ENCODE measurements at places on chromosomes 6 and 20.

GRCh38 chr6:157322792-157323254 is 496 bp downstream of the TMEM242 start:
- DNase-seq = no peak

- peak; percentile 50 for DNase-seq
Measured at GRCh38 chr6:137705160-137706082, 161.6 kb upstream of the TNFAIP3 start.

- DNase-seq = no peak
Measured at GRCh38 chr6:104638841-104639290, 220.9 kb downstream of the HACE1 start.

- DNase-seq = no peak
Measured at GRCh38 chr6:28211840-28212509, 13.1 kb upstream of the ZSCAN9 start.

DNA sequence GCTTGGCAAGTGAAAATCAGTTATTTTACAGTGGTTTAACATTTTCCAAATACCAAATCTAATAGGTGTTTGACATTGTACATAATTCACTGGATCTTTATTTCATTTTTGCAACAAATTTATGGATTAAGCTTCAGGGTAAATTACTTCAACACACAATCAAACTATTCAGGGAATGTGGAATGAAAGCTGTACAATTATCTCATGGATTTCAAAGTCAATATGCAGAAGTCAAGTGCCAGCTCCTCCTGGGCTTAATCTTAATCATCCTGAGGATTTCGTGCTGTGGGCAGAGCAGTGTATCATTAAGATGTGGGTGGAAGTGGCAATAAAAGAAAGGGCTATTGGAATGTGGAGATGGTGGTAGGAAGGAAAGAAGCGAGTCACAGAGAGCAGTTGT is 548.8 kb downstream of the COL12A1 start:
- DNase-seq = no peak

DNA sequence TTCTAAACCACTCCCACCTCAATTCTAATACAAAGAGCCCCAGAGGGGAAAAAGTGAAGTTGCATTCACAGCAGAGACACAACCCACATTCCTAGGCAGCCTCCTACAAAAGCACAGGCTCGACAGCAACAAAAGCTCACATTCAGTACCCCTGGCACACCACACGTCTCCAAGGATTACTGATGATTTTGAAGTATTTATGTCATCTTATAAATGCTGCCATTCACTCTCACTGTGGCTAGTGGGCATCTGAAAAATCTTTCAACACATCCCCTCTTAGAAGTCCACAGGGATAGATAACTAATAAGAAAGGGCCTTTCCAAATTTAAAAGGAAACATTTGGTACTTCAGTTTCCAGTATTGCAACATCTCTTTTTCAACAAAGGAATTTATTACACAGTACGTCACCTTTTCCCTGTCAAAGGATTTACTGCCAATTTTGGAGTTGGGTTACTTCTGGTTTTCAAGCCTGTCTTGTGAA is 146.7 kb downstream of the TASP1 start:
- DNase-seq = no peak

DNA sequence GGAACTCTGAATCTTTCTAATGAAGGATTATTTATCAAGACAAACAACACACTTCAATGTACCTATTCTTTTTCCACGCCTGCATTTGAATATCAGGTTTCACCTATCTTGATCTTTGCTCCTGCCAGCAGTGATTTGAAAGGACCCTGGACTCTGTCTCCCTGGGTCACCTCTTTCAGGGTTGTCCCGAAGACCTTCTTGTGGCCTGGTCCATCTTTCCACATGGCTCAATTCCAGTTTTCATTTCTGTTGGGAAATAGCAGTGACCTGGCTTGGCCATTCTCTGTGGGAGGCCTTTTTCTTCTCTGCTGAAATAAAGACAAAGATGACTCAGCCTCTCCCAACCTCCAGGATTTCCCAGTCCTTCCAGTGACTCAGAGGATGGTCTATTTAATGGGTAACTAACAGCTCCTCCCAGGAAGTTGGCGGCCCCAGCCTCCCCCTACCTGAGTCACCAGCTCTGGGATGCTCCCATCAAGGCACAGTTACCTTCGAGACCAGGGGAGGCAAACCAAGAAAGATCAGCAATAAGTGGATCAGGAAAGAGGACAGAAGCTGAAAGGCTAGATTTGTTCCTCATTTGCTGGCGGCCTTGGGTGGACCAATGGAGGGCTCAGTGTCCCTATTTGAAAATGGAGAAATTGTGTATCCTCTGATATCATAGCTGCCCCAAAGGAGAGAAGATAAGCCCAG is 120.2 kb upstream of the RNF24 start:
- DNase-seq = no peak

DNA sequence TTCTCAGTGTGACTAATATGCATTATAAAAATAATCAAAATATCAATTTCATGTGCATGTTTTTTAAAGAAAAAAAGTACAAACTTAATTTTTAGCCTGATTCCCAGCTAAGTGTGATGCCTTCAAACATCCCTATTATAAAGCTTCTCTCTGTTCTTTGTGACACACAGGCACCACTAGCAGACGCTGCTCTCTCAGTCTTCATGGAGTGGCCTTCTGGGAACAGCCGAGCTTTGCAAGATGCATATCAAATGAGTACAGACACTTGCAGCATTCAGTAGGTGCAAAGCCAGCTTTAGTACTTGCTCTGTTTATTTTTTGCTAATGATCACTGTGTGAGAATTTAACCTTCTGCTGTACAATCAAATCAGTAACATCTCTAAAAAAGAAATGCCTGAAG is 340.0 kb downstream of the ADGRB3 start:
- DNase-seq = peak; percentile 71

- DNase-seq = no peak
Measured at GRCh38 chr6:159378411-159379328, 209.5 kb downstream of the FNDC1 start.

DNA sequence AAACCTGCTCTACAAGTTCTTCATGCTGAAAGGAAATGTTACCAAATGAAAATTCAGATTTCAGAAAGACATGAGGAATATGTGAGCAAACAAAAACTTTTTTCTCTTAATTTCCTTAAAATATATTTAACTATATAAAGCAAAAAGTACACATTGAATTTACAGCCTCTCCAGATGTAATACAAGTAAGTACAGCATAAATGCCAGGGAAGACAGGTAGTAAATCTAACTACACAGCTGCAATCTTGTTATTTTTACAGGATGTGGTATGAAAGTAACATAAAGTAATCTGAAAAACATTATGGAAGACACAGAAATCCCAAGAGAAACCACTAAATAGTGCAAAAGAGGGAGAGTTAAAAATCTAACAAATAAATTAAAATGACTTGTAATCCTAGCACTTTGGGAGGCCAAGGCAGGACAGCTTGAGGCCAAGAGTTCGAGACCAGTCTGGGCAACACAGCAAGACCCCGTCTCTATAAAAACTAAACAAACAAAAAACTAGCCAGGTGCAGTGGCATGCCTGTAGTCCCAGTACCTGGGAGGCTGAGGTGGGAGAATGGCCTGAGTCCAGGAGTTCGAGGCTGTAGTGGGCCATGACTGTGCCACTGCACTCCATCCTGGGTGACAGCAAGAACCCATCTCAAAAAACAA is 50.7 kb downstream of the FAM8A1 start:
- no peak for DNase-seq

GRCh38 chr6:98904096-98904495 is 43.6 kb downstream of the FBXL4 start:
- DNase-seq = no peak

DNA sequence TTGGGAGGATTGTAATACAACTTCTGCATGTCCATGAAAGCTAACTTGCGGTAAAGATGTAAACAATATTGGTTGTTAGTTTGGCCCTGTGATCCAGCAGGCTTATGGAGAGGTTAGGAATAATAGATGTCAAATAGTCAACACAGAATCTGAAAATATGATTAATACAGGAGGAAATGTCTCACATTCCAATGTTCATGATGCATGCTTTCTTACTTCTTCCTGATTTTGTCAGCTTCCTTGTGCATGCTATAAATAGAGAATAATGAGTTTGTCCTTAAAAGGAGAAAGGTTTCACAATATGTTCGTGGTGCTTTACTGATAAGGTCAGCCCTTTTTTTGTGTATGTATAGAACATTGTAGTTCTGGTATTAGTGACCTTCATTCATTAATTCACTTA is 136.7 kb downstream of the MMUT start:
- DNase-seq = no peak

DNA sequence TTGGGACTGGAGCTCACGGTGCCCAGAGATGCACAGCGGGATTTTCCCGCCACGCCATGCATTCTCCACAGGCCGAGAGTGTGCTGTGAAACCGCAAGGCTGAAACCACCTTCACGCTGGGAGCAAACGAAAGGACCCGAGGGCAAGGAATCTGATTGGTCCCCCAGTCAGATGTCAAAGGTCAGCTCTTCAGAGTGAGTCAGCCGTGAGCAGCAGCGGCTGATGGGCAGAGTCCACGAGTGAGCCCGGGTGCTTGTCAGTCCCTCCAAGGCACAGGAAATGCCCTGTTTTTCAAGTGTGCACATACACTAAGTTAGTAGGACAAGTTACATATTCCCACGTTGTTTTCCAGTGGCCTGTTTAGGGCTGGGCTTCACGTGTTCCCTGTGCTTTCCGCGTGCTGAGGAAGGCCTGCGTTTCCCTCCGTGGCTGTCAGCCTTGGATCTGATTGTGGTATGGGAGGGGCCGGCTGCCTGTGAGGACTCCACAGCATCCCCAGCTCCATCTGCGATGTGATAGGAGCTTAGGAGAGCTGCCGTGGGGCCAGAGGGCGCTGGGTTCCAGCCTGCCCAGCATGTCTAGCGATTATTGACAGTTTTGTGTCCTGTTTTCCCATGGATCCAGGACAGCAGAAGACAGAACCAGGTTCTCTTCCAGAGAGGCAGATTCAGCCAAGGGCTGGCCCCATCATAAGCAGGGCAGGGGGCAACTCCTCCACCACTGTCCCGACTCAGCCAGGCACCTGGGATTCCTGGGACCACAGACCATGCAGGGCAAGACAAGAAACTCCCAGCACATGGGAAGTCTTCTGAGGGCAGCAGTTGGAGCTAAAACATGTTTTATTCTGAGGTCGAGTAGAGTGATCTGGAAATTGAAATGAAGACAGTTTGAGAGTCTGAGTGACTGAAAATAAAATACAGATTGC is 38.2 kb upstream of the FRMD1 start:
- no peak for DNase-seq

DNA sequence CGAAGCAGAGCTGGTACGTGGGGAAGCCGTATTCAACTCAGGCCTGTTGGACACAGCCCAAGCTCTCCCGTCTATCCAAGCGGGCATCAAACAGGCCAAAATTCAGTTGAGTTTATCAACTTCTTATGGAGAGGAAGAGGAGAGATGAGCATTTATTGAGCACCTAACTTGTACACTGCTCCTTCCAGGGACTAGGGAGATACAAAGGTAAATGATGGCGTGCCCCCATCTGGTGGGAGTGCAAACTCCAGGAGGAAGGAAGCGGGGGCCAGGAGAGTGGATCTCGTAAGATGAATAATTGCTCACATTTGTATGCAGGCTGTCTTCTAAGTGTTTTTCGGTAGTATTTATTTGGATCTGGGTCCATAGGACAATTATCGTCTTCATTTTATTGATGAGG is 146.6 kb downstream of the SOBP start:
- no peak for DNase-seq

- peak; percentile 64 for DNase-seq
Measured at GRCh38 chr20:5402903-5403531, 86.3 kb upstream of the PROKR2 start.

DNA sequence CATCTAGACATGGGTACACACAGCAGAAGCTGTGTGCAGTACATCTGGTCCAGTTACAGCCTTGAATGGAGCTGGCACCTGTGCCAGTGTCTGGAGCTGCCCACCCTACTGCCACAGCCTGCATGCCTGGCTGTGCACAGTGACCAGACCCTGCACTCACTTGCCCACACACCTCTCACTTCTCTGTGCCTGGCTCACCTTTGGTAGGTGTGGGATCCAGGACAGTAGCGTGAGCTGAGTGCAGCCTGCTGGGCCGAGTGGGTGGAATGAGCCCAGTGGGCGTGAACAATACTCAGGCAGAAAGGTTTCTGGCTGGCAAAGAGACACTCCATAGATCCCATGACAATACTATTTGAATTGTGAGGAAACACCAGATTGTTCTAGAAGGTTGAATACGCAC is 839.5 kb upstream of the FLRT3 start:
- no peak for DNase-seq

DNA sequence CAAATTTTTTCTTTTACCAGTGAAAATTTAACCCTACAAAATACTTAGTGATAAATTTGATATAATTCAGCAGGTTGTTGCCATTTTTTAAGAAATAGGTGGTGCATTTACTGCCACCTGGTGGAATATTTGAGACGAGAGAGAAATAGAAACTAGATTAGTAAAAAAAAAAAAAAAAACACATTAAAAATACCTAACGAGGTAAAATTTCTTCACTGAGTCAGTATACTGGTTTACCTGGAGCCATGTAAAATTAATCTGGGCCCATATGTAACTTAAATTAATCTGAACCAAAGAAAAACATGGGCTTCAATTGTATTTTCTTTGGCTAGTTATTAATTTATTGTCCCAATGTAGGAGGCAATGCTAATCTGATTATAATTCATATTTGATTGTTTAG is 520.8 kb downstream of the EPM2A start:
- DNase-seq = peak; percentile 45

GRCh38 chr6:29887330-29887818 is 55.0 kb upstream of the HLA-A start:
- DNase-seq = no peak

GRCh38 chr6:111534231-111534751 is 51.3 kb upstream of the REV3L start:
- peak; percentile 14 for DNase-seq

DNA sequence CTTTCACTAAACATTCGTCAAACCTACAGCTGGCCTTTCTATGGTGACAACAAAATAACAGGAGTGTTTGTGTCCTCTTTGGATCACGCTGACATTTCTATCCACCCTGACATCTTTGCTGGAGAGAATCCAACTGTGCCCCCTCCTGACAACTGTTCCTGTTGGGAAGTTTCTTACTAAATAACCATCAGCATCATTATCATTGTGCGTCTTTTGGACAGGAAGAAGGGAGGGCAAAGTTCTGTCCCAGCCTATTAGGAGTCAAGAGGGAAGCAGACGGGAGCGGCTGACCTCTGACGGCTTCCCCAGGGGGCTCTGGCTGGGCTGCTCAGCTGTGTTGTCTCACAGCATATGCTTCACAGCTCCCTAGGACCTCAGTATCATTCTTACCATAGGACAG is 195.9 kb upstream of the SULF2 start:
- no peak for DNase-seq

DNA sequence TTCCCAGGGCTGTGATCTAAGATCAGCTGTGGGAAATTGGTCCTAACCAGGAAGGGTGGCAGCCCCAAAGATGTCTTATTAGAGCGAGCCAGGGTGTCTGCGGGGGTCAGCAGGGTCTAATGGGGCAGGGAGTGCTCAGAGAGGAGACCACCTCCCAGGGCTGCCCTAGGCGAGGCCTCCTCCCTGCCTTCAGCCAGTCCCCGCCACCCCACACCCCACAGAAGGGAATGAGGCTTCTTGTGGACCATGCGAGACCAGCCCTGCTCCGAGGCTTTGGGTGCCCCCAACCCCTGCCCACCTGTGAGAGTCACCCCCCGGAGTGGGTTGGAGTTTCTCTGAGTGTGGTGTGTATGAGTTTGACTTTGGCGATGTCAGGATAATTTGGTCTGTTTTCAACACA is 37.8 kb downstream of the SYNJ2 start:
- DNase-seq = no peak

- DNase-seq = no peak
Measured at GRCh38 chr6:108697561-108698161, 136.9 kb downstream of the FOXO3 start.

- DNase-seq = no peak
Measured at GRCh38 chr20:41367956-41368355, 1.3 kb upstream of the EMILIN3 start.

All from NCI-H82 (cell line).